ENCODE measurements at places on chromosomes 12 and 14.

DNA sequence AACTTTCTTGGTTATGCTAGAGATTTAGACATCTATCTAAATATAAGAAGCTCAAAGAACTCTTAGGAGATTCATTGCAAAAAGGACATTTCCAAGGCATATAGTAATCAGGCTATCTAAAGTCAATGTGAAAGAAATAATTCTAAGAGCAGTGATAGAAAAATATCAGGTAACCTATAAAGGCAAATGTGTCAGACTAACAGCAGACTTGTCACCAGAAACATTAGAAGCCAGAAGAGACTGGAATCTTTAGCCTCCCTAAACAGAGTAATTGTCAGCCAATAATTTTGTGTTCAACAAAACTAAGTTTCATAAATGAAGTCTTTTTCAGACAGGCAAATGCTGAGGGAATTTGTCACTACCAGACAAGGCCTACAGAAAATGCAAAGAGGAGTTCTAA lies 122.0 kb upstream of the SCAF11 start:
- no peak for DNase-seq

- no peak for DNase-seq
These were observed 10.2 kb upstream of the GPX2 start for GRCh38 chr14:64952598-64953309.

DNA sequence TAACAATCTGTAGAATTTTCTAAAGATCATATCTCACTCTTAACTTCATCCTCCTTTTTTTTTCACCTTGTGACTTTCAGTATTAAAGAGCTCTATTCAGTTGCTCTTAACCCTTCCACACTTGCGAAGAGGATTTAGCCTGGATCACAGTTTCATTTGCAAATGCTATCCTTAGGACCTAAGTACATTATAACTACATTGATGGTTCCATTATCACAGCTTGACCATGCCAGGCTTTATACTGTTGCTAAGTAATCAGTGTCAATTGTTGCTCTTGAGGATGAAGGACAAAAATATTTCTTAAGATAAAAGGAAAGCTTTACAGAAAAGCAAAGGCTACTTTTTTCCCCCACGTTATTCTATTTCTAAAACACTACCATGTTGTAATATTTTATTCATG lies 122.2 kb downstream of the PDZRN4 start:
- no peak for DNase-seq

DNA sequence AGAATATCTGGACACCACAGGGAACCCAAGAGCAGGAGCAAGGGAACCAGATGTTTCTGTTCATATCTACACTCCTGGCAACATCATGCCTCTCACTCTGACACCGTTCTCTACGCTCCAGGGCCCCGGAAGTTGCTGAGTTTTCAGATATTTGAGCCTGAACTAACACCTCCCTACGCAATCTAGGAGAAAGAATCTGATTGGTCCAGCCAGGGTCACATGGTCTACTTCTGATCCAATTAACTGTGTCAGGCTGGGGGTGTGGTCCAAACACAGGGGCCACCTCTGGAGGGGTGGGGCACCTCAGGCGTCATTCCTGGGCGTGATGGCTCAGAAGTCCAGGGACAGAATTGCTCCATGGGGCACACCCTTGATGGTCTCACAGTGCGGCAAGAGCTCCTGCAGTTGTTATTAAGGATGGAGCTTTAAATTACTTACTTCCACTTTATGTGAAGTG lies 165.5 kb downstream of the PTPN11 start:
- no peak for DNase-seq

DNA sequence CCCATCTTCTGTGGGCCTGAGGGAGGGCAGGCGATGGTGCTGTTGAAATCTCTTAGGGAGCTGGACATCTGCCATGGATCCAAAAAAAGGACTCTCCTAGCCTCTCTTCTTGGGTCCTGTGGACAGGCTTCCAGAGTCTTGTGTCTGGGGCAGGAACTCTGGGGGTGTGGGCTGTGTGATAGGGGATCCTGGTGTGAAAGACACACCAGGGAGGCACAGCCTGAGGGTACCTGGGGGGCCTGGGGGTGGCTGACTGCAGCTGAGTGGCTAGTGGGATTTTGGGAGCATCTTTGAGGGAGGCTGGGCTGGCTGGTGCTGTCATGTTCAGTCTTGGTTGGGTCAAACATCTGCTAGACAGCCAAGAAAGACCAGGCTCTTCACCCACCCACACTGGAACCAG lies 1.8 kb upstream of the KRT83 start:
- no peak for DNase-seq

- peak; percentile 6 for DNase-seq
These were observed 64.5 kb upstream of the STK38L start for GRCh38 chr12:27179400-27180214.

DNA sequence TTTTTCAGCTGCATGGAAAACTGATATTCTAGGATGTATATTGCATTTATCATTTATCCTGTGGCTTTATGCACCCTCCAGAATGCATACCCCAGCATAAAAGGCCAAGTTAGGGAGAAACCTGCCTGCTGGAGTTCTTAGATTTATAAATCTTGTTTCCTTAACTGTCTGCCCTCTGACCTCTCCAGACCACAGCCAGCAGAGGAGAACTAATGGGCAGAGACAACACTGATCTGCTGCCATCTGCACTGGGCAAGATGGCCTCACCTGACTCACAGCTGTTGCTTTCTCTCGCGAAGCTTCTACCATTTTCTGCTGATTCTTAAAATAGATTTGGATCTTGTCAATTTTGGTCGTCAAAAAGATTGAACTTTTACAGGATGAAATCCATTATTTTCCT lies 65.8 kb downstream of the PPP2R5C start:
- DNase-seq = no peak

GRCh38 chr12:57849035-57849434 lies 2.5 kb upstream of the CTDSP2 start:
- DNase-seq = no peak

DNA sequence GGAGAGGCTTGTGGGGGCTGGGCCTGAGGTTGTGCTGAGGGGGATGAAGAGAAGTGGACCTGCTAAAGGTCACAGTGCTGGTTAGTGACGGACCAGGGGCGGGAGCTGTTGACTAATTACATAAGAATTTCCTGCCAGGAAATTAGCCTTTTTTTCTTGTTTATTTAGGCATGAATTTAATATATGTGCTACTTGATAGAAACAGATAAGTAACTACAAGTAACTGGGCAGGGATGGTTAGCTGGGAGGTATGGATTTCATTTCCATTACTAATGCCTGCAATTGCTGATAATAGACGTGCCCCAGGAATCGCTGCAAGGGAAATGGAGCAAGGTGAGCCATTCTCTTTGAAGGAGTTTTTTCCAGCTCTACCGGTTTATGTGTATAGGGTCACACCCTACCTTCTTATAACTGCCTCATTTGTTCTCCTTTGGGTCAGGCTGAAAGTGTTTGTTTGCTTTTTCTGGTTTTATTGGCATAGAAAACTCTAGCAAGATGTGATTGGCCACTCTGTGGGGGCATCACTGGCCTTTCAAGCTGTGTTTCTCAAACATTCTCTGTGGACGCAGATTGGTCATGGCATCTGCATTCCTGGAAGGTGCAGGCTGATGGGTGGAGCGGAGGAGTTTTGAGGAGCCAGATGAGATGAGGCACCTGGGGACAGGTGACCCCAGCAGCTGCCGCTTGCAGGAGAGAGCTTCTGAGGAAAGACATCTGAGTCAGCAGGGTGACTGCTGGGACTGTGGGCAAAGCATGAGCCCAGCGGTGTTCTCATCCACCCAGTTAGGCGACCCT lies 19.0 kb upstream of the GPRC5A start:
- DNase-seq = no peak

DNA sequence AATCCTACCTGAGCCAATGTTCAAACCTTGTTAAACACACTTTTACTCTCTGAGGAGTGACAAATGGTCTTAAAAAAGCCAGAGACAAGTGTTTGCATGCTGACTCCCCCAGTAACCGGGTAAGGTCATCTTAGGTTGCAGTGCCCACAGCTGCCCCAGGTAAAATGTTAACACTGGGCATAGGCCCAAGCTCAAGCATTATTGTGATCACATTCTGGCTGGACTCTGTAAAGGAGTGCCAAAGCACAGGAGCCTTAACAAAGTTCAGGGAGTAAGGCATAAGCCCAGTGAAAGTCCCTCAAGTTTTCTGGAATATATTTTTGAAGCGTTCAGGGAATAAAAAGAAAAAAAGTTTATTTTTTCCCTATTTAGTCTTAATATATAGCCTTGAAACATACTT lies 8.6 kb downstream of the EDDM3A start:
- DNase-seq = no peak

DNA sequence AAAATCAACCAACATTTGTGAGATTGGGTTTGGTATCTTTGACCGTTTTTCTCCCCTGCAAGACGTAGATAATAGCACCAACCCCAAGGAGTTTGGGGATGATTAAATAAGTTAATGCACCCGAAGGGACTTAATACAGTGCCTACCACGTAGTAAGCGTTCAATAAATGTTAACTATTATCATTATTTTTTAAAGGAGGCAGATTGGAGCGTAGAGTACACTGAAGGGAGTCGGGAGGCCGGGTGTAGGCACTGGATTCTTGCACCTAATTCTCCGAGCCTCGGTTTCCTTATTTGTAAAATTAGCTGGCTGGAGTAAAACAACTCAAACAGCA lies 367 bp upstream of the FRS2 start:
- no peak for DNase-seq

DNA sequence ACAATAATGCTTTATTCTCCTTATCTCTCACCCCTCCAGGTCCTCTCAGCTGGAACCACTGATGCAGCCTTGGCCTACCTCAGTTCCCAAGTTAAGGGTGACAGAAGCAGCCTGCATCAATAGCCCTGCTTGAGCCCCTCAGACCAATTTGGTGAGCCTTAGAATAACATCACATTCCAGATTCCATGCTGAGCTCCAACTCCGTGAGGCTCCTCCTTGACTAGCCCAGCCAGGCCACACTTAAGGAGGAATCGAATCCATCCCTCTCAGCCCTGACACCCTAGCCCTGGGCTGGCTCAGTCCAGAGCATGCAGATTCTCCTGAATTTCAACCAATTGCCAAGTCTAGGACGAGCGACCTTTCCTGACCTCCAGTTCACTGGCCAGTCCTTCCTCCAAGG lies 91.1 kb downstream of the ARMH4 start:
- DNase-seq = no peak

GRCh38 chr12:69994724-69995173 lies 169.7 kb downstream of the MYRFL start:
- no peak for DNase-seq

DNA sequence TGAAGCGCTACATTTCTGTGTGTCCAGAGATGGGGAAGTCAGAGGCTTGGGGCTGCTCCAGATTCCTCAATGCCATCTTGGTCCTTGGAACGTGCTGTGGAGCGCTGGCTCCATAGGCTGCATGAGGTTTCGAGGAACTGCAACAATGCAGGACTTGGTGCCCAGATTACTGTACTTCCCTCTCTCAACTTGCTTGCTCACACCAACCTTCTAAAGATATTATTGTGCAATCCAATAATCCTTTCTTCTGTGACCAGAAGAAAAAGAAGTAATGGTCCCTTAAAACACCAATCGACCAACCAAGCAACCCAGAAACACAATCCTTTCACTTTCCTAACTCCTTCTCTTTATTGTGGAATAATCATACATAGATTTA lies 3.7 kb downstream of the PRICKLE1 start:
- DNase-seq = no peak

DNA sequence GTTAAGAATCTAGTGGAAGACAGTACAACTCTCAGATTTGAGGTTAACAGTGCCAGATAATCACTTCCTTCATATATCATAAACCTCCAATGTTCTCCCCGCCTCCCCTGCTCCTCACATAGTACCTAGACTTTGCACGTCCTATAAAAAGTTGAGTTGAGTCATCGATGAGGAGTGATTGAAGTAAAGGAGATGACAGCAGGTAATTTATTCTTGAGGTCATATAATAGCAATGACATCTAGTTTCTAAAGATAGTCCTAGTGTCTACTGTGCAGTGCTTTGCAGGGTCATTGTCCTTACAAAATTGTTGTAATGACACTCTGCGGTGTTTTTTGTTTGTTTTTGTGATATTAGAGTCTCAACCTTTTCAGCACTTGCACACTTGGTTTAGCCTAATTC lies 510.5 kb upstream of the LRFN5 start:
- no peak for DNase-seq

- no peak for DNase-seq
These were observed 12.1 kb upstream of the LTA4H start for GRCh38 chr12:96047229-96048211.

GRCh38 chr12:1933342-1934051 lies 15.0 kb upstream of the CACNA2D4 start:
- no peak for DNase-seq

GRCh38 chr12:101018540-101018939 lies 191.5 kb downstream of the SLC5A8 start:
- no peak for DNase-seq

DNA sequence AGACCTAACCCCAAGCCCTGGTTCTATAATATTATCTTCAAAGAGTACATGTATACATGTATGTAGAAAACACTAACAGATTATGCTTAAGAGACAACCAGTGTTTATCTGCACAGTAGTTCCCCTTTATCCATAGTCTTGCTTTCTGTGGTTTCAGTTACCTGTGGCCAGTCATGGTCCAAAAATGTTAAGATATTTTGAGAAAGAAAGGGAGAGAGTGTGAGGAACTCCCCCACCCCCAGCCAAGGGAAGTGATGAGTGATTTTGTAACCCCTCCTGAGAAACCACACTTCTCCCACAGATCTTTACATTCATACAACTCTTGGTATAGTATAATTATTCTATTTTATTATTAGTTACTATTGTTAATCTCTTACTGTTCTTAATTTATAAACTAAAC lies 77.3 kb upstream of the CNTN1 start:
- no peak for DNase-seq

- no peak for DNase-seq
These were observed 822.1 kb upstream of the FLRT2 start for GRCh38 chr14:84707830-84708229.

GRCh38 chr14:68305738-68306137 lies 486.2 kb downstream of the RAD51B start:
- no peak for DNase-seq

DNA sequence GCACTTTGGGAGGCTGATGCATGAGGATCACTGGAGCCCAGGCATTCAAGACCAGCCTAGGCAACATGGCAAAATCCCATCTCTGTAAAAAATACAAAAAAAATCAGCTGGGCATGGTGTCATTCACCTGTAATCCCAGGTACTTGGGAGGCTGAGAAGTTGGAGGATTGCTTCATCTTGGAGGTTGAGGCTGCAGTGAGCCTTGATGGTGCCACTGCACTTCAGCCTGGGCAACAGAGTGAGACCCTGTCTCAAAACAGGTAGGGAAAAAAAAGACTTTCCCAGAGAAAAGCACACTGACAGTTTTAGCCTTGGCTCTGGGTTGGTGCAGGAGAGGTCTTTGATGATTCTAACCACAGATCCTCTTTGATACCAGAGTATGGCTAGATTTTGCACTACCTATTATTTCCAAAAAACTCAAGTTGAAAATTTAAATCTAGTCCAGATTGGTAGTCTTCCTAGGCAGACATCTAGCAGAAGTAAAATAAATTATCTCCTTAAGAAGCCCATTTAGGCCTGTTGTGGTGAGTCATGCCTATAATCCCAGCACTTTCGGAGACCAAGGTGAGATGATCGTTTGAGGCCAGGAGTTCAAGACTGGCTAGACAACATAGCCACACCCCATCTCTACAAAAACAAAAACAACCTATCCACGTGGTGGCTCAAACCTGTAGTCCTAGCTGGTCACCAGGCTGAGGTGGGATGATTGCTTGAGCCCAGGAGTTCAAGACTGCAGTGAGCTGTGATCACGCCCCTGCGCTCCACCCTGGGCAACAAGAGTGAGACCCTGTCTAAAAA lies 18.6 kb downstream of the LARP4 start:
- DNase-seq = no peak

- no peak for DNase-seq
These were observed 65.6 kb upstream of the RMST start for GRCh38 chr12:97397008-97397407.
